ENCODE measurements at places on chromosomes 2 and 18. TPM values are rescaled to one million over a fixed set of nuclear protein-coding genes. Genes with fewer than 3 reads are reported as not detected.

Gene ANO7
- total RNA-seq = under 0.01 TPM

DNA sequence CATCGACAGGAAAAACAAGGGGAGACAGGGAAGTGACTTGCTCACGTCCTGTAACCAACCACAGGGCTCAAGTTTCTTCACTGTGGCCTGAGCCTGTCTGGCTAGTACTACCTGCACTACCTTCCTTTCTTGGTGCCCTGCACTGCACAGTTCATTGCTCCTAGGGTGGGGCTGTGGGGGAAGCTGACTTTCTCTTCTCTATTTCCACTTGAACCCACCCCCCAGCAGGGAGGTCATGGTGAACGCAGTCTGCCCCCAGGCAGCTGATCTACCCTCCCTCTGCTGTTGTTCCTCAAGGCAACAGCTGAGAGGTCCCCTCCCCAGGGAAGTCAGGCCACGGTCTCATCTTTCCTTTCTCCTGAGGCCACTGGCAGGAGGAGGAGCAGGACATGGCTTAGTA is 532.1 kb downstream of the SOX11 start:
- DNase-seq = no peak

DNA sequence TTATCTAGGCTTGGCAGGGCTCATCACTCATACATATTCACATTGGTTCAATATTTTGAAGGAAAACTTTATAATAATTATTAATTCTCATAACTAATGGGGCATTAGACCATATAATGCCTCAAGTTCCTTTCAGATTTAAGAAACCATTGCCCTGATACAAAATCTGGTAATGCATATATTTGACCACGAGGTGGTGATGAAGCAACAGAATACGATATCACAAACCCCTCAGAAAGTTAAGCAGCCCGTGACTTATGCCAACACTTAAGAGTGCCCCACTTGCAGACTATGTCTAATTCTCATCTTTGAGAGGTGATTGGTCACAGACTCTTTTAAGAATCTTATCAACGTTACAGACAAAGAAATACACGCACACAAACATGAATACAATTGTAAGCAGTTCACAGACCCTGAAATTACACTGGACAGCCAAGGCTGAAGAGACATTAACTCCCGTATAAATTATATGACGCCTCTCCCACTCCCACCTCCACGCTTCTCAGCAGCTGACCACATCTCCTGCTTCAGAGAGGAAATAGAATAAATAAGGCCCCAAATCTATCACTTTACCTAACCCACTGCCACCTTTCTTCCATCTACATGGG is 20.7 kb upstream of the DNAH6 start:
- peak; percentile 30 for DNase-seq

GRCh38 chr18:44700652-44701051 is 20.0 kb downstream of the SETBP1 start:
- DNase-seq = peak; percentile 63

DNA sequence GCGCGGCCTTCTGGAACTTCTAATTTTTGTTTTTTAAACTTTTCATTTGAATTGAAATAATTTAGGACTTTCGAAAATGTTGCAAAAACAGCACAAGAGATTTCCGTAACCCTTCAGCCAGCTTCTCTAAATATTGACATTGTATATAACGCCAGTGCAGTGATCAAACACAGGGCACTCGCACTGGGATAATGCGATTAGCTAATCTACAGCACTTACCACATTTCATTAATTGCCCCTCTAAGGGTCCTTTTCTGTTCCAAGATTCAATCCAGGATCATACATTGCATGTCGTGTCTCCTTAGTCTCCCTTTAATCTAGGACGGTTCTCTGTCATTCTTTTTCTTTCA is 343 bp upstream of the CD302 start:
- DNase-seq = no peak

DNA sequence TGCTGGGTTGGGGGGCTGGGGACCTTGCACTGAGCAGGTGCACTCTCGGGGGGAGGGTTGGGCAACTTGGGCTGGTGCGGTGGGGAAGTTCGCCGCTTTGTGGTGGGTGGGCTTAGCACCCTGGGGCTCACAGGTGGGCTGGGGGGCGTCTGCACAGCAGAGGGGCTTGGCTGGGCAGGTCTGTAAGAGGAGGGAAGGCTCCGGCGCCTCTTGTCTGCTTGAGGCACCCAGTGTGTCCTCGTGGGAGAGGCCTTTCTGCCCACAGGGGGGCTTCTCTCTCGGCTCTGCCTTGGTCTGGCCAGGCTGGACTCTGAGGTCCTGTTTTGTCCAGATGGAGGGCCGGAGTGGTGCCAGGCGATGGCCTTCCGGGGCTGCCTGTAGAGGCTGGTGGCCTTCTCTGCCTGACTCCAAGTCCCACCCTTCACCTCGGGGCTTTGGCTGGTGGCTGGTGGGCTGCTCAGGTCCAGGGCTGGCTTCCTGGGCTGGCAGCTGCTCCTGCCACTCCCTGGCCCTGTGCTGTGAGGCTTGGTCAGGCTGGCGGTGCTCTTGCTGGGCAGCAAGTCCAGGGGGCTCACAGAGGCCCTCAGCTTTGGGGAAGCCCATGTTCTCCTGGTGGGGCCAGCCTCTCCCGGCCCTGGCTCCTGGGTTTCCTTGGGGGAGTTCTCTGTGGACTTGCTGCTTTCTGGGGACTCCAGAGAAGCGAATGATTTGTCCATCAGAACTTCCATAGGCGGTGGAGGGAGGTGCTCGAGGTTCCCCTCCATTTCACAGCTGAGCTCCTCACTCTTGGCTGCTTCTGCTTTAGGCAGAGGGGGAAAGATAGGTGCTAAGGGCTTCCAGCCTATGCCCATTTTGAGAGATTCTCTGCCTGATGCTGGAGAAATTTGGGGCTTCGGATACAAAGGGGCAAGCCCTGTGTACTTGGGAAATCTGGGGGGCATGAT is 3.0 kb downstream of the PCARE start:
- DNase-seq = no peak

DNA sequence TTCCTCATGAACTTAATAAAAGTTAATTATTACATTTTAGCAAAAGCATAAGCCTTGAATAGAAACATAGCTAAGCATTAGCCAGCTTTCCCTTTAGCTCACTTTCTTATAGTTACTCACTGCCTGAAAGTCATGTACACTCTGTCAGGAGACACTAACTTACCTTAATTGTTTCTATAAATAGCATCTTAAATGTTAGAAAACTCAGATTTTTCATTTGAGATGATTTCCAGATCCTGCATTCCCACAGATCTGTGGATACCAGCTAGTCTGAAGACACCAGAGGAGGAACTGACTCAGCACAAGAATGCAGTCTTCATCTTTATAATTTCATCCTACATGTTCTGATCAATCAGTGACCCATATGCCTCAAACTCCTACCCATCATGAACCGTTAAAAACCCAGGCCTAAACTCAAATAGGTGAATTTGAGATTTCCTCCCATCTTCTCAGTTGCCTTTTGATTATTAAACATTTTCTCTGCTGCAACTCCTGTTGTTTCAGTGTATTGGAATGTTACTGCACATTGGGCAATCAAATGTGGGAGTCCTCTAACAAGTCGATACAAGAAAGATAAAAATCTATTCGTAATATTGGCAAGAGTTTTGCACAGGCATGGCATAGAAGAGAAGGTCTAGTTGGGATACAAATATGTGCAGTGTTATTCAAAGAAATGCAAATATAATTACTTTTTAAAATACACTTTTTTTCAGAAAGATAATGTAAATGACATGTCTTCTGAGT is 857.4 kb upstream of the CDH2 start:
- no peak for DNase-seq

- no peak for DNase-seq
Observed at GRCh38 chr2:170817093-170818035, 677 bp downstream of the GAD1 start.

GRCh38 chr2:137942037-137942832 is 22.0 kb upstream of the HNMT start:
- DNase-seq = no peak

- no peak for DNase-seq
Observed at GRCh38 chr2:220948579-220948978, 623.5 kb downstream of the EPHA4 start.

DNA sequence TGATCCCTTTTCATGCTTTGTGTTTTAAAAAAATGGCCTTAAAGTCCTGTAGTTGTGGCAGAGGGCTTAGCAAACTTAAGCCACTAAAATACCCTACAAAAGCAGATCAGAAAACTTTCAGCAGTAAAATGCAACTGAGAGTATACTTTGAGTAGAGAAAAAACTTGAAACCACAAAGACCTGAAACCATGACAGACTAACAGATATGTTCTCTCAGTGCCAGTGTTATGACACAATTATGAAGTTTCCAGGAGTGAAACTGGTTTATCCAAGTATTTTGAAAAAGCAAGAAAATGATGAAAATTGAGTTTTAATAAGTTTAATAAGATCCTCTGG is 74.5 kb downstream of the SPRED2 start:
- DNase-seq = no peak

Gene CTAGE1
- not detected for total RNA-seq

- no peak for DNase-seq
Observed at GRCh38 chr2:218722876-218723785, 12.5 kb downstream of the TTLL4 start.

DNA sequence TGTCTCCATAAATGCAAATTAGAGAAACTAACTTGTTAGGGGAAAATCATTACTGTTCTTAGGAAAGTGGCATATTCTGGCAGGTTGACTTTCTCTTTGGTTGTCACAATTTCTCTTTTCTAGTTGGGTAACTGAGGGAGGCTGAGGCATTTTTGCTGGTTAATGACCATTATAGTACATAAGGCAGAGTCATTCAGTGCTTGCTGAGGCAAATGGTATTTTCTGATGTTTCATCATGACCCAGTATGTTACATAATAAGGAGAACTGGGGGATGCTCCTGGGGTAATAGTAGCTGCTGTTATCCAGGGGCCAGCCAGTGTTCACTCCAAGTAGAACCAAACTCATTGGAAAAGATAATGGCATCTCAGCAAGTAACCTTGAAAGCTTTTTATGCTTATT is 62.3 kb downstream of the ITGA6 start:
- no peak for DNase-seq

- DNase-seq = no peak
Observed at GRCh38 chr2:19228715-19229114, 129.7 kb downstream of the OSR1 start.

- no peak for DNase-seq
Observed at GRCh38 chr18:3889803-3890202, 439.8 kb downstream of the TGIF1 start.

Gene FECH
- 24.0 TPM for total RNA-seq

- DNase-seq = no peak
Observed at GRCh38 chr2:65072181-65072970, 16.2 kb downstream of the CEP68 start.

Gene UGT1A9
- not detected for total RNA-seq

DNA sequence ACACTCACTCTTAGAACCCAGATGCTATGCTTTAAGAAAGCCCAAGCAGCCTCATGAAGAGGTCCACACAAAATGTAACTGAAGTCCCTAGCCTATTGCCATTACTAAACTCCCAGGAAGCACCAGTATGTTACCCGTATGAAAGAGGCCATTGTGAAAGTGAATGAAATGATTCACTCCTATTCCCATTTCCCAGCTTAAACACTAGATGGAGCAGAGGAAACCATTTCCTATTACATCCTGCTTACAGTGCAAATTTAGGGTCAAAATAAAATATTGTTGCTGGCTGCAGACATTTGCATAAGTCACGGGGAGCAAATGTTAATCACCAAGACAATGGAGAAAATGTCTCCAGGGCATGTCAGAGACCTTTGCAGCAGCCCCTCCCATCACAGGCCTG is 989.7 kb upstream of the CRIM1 start:
- no peak for DNase-seq

DNA sequence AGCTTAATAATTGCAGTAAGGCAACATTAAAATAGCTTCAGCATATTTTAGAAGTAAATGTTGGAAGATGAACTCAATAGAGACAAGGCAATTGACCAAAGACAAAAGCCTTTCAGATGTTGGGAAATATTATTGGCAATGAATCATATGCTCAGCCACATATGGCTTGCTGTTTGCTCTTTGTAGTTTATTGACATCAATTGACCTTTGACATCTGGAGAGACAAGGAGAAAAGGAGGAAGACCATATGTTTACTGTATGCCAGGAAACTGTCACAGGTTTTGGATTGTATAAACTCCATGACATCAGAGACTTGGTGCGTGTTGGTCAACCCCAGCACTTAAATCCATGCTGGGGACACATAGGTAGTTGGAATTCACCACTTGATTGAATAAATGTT is 60.6 kb upstream of the SLC16A14 start:
- DNase-seq = no peak

GRCh38 chr18:56627991-56628390 is 10.4 kb downstream of the TXNL1 start:
- DNase-seq = no peak

DNA sequence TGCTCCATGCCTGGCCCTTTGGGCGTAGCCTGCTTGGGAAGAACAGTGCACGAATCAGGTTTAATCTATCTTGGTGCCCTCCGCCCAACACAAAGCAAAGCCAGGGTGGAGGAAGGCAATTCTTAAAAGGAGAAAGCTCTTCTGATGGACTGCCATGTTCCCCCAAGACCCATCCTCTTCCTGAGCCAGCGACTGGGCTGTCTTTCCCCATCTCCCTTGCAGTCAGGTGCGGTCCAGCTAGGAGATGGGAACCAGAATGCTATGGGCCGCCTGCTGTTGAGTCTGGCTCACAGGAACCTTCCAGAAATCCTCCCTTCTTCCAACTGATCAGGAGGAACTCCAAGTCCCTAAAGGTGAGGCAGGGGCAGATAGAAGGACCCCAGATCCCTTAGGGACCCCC is 105.0 kb downstream of the SH3BP4 start:
- DNase-seq = no peak

Gene RIT2
- total RNA-seq = not detected

Gene PREB
- total RNA-seq = 67.4 TPM

DNA sequence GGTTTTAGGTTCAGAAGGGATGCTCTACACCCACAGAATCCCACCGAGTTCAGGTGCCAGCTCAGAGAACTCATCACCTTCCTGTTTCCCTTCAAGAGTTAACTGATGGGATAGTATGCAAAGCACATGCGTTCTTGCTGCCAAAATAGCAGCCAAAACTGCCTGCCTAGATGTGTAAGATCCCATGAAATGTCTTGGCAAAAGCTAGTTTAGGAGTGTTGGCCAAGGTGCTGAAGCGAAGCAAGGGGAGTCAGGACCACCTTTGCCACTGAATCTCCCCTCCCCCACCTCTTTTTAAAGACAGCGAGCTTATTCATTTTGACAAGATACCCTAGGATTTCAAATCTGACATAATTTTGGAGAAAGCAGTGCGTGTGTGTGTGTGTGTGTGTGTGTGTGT is 2.1 kb downstream of the DOCK10 start:
- no peak for DNase-seq

DNA sequence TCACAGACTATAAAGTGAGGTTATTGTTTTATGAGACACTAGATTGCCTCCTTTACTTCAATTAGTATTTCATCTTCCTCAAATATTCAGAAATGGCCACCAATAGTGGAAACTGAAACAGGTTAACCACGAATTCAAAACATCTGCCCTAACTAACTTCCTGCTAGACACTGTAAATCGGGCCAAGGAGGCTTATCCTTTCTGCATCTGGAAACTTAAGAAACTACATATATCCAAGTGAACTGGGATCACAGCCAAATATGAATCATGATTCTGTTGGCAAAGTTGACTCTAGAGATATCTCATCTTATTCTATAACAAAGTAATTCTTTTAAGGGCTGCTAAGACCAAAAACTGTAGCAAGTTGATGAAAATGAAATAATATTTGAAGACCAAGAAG is 136.6 kb upstream of the ZC3H15 start:
- DNase-seq = no peak

GRCh38 chr2:163312713-163313112 is 423.1 kb downstream of the FIGN start:
- DNase-seq = no peak

Gene AMER3
- not detected for total RNA-seq

- DNase-seq = no peak
Observed at GRCh38 chr2:228072669-228073068, 108.8 kb downstream of the SPHKAP start.

- no peak for DNase-seq
Observed at GRCh38 chr2:134683561-134684112, 35.2 kb downstream of the TMEM163 start.
